ENCODE measurements at places on chromosomes 3 and 15. TPM values are rescaled to one million over a fixed set of nuclear protein-coding genes. Genes with fewer than 3 reads are reported as not detected.

DNA sequence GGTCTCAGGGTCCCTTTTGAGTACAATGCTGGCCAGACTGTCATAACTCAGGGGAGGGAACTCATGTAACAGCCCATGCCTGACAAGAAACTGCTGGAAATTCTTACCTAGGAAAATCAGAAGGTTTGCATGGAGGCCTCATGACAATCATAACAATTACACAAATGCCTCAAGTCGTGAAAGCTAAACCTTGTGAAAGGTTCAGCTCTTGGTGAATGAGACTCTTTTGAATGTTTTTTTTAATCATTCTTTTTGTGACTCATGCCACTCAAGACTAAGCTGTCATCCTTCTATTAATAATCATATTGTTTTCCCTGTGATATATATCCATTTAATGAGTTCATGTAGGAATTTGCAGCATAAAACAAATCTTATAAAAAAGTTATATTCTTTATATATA lies 61.4 kb upstream of the LEKR1 start:
- no peak for DNase-seq

DNA sequence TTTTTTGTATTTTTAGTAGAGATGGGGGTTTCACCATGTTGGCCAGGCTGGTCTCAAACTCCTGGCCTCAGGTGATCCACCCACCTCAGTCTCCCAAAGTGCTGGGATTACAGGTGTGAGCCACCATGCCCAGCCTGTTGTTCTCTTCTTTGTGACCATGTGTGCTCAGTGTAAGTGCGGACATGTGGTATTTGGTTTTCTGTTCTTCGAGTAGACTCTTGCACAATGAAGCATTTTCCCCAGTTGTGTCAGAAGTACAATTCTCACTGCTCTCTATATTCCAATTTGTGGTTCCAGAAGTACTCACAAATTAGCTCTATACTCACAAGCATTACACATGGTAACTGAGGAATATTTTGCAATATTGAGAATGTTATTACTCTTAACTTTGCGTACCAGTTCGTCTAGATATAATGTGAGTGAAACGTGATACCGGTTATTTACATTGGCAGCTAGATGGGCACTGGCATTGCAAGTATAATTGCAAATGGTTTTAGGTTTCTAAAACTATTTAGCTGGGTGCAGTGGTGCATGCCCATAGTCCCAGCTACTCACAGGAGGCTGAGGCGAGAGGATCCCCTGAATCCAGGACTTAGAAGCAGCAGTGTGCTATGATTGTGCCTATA lies 34.2 kb upstream of the MTMR14 start:
- DNase-seq = no peak

P2RY14 gene
- polyA plus RNA-seq = 0.09 TPM

DNA sequence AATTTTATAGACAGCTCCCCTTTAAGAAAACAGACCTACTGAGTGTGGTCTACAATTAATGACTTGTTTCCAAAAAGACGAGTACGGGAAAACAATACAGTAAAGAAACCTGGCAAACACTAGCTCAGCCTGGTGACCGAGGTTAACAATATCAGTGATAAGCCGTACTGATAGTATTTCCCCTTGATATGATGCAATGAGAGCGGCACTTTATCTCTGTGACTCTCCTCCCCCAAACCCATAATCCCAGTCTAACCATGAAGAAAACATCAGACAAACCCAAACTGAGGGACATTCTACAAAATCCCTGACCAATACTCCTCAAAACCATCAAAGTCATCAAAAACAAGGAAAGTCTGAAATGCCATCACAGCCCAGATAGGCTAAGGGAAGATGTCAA lies 8.2 kb downstream of the DENND4A start:
- DNase-seq = no peak

DNA sequence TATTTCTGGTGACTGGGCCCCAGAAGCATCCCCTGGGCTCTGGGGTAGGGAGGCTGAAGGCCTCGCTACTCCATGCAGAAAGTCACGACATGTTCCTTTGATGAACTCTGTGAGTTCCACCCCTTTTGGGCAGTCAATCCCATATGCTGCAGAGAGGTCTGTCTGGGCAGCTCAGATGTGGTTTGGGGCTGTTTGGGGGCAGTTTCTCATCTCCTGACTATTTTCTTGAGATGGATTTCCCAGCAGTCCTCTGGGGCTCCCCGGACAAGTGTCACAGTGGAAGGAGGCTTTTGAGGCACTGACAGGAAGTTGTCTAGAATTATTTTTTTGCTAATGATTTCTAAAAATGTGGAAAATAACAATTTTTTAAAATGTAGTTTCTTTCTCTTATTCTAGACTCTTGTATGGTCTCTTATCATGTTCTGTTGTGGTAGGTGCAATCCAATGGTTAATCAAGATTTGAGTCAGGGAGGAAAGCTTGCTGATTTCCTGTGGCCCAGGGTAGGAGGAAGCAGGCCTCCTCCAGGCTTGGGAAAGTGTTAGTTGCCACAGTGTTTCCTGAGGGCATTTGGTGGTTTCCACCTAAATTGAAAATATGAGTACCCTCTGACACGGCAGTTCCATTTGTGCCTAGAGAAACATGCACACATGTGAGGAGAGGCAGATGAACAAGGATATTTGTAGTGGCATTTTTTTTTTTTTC lies 19.9 kb upstream of the TATDN2 start:
- DNase-seq = peak; percentile 81

DNA sequence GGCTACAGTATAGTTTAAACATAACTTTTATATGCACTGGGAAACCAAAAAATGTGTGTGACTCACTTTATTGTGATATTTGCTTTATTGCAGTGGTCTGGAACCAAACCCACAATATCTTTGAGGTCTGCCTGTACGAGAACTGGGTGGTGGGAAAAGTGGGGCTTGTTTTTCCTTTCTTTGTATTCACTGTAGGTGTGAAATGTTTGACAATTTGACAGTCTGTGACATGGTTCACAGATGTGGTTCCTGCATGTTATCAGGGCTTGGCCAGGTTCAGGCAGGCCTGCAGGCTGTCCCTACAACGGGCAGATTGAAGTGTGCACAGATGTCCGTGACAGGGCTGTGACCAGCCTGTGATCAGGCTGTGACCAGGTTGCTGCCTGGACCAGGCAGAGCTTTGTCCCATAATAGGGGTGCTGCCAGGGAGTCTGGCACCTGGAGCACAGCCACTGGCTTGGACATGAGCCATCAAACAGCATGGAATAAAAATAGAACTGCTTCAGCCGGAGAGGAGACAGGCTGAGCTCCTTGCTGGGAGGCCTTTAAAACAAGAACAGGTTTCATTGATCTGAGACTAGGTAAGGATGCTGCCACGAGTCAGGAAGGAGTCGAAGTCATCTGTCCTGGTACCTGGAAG lies 61.0 kb downstream of the KLF13 start:
- DNase-seq = no peak

DNA sequence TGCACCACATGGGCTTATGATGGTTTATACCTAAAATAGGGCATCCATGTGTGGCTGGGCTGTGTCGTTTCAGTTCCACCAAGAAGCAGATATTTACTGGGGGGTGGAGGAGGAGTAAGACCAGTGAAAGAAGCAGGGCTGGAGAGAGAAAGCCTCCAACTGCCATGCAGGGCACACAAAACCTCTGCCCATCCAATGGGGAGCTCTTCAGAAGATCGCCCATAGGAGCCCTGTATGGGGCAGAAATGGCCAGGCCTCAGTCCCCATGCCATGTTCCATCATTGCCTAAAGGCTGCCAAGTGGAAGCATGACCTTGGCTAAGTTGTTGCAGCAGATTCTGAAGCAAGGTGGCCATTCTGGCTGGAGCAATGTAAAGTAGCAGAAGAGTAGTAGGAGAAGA lies 277.0 kb downstream of the MEX3B start:
- no peak for DNase-seq

DNA sequence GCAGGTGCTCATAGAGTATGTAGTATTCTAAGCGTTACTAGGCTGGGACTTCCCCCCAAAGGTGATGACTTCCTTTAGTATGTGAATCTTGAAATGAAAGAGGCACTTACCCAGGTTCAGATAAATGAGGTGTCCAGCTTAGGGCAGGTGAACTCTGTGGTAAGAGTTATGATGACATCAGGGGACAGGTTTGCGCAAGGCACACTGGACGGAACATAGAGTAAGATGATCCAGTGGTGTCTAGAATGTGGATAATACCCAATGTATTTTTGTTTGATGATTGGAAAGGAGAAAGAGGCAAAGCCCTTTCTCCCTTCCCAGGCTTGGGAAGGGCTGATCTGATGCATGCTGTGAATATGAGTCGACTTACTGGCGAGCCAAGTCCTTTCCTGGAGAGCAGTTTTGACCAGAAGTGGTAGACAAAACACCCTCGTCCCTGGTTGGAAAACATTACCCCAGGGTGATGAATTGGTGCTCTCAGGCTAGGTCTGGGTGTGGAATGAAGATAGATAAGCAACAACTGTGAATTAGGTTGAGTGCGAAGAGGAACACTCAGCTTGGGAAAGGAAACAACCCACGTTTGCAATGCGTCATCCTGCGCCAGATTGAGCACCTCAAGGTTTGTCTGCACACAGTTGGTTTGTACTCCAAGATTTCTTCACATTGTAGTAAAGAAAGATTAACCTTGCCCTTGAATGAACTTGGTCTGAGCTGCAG lies 124.2 kb downstream of the GHSR start:
- no peak for DNase-seq

All from CD14-positive monocyte (primary cell).